ENCODE measurements at places on chromosomes 7 and 10. TPM values are rescaled to one million over a fixed set of nuclear protein-coding genes. Genes with fewer than 3 reads are reported as not detected.

DNA sequence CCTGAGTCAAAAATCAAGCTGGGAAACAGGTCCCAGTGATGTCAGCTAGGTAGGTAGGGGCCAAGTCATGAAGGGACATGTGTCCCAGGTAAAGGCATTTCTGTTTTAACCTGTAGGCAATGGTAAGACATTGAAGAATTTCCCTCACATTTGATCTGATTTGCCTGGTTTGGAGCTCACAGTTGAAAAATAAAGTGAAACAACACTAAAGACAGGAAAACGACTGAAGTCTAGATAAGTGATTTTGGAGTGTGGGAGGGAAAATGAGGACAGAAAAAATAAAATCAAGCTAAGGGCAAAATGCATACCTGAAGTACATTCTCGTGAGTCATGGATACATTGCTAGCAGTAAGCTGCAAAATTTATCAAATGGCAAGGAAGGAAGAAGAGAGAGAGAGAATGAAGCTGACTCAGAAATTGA lies 169.9 kb downstream of the SKIDA1 start:
- no peak for DNase-seq

DNA sequence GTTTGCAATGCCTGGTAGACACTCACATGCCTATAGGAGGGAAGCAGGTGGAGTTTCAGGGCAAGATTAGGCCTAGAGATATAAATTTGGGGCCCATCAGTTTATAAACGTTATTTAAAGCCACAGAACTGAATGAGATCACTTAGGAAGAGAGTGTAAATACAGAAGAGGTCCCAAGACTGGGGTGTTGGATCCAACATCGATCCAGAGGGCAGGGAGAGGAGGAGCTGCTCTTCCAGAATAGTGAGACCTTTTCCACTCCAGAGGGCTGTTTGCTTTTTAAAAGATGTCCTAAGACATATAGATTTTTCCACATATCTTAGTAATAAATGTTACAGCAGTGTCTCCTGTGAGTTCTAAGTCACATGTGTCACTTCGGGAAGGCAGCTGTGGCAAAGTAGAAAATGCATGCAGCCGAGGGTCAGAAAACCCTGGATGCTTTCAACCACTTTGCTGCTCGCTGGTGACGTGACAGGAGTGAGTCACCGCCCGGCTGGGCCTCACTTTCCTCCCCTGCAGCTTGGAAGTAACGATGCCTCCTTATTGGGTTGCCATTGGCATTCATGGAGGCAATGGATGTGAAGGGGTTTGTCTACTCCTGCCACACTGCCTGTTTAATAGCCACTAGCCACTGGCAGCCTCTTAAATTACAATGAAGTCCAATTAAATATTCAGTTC lies 95.4 kb downstream of the TRIL start:
- DNase-seq = no peak

DNA sequence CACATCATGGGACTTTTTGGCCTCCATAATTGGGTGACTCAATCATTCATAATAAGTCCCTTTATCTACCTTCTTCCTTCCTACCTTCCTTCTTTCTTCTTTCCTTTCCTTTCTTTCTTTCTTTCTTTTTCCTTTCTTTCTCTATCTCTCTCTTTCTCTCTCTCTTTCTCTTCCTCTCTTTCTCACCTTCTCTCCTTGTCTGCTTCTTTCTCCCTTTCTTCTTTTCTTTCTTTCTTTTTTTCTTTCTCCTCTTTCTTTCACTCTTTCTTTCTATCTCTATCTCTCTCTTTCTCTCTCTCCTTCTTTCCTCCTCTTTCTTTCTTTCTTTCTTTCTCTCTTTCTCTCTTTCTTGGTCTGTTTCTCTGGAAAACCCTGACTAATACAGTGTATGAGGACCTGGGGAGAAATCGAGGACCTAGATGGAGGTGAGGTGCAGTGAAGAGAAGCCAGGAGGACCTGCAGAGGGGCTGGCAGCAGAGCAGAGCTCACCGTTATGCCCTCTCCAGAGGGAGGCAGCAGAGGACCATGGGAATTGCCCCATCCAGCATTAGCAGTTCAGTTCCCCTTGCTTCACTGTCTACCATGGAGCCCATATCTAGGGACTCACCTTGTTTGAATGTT lies 52.7 kb upstream of the BTRC start:
- peak; percentile 54 for DNase-seq

DNA sequence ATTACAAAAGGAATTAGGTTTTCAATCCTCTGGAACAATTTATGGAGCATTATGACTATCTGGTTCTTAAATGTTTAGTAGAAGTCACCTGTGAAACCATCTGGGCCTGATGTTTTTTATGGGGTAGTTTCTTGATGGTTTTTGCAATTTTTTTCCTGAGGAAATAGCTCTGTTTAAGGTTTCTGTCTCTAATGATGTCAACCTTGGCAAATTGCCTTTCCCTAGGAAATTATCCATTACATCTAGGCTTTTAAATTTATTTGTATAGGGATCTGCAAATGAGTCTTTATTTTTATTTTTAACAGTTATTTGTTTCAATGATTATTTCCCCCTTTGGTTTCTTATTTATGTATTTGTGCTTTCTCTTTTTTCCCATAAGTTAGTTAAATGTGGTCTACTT lies 222.8 kb downstream of the GALNT17 start:
- no peak for DNase-seq

DNA sequence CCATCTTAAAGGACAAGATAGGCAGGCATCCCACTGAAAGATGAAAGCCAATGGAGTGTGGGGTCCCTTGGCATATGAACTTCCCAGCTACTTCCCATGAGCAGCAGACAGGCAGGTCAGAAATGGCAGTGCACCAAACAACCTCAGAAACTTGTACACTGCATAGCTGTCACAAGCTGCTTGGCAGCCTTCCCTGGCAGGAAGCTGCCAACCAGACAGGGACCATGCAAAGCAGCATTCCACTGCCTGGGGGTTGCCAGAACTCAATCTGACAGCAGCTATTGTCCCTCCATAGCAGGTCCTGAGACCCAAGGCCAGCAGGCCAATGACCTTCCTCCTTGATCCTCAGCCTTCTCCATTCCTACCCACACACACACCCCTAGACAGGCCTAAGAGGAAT lies 139.5 kb downstream of the PLCE1 start:
- no peak for DNase-seq

DNA sequence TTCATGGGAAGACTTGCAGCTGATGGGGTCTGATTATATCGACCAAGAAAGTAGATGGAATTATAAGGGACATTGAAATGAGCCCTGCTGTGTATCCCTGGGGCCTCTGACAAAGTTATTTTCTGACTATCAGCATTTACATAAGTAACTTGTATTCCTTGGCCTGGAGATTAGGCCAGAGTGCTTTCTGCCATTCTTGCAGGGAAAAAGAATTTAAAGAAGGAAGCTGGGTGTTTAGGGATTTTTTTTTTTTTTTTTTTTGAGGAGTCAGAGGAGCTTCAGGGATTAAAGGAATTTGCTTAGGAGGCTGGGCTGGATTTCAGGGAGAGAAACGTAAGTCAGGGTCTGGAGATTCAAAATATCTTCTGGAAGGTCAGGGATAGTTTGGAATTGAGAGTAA lies 4.6 kb downstream of the SPAM1 start:
- no peak for DNase-seq

DNA sequence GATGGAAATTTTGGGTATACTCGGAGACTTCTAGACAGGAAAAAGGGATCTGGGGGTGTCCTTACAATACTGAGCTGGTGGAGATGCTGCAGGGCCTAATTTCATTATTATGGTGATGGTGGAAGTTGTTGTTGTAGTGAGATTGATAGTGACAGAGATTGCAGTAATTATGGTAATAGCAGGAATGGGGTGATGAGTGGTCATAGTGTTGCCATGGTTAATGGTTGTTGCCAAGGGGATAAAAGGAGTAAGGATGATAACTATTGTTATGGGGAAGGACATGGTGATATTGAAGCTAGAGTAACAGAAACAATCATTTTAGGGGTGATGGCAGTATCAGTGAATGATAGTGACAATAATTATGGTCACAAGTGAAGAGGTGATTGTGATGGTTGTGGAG lies 27.1 kb upstream of the LBX1 start:
- DNase-seq = no peak

DNA sequence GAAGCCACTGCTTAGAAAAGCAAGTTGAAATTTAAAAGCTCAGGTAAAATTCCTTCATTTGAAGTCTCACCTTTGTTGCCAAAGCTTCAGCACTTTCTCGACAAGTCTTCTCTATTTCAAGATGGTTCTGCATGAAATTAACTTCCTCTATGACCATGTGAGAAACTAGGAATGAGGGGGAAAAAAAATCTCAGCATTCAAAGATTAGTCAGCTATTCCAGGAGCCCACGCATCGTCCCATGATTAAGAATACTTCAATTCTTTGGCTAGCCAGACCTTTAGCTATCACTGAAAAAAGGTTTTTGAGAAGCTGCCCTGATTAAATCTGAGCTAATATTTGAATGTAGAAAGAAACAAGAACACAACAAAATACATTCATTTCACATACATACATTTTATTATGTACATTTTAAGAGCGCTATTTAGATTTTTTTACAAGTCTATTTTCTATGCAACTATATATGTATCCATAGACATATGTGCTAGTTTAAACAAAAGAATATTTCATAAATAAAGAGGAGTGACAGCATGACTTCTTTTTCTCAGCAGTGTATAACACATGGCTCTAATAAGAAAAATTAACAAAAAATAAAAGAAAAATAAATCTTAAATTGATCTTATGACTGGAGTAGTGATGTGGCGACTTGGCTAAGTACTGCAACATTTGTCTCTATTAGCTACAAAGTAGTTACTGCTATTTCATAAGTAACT lies 44.8 kb downstream of the SHTN1 start:
- DNase-seq = no peak

DNA sequence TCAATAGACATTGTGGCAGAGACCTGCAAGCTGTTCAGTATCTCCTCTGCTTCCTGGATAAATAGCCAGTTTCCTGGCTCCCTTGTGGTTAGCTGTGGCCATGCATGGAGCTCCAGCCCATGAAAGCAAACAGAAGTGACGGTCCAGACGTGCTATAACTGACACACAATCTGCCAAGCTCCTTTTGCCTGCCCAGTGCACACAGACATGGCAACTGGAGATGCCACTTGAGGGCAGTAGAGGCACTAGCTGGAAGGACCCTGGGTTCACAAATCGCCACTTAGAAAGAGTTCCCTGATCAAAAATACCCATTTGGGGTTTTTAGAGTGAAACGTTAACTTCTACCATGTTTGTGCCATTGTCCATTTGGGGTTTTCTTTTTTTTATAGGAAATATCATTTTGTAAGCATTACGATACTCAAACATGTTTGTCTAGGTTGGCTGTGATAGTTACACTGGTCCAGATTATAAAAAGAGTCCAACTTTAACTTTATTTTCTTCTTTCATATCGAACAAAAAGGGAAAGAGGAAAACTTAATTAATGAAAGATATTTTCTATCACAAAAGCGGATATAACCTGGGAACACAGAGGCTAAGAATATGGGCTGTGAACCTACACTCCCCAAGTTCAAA lies 31.3 kb downstream of the KIN start:
- peak; percentile 19 for DNase-seq

DNA sequence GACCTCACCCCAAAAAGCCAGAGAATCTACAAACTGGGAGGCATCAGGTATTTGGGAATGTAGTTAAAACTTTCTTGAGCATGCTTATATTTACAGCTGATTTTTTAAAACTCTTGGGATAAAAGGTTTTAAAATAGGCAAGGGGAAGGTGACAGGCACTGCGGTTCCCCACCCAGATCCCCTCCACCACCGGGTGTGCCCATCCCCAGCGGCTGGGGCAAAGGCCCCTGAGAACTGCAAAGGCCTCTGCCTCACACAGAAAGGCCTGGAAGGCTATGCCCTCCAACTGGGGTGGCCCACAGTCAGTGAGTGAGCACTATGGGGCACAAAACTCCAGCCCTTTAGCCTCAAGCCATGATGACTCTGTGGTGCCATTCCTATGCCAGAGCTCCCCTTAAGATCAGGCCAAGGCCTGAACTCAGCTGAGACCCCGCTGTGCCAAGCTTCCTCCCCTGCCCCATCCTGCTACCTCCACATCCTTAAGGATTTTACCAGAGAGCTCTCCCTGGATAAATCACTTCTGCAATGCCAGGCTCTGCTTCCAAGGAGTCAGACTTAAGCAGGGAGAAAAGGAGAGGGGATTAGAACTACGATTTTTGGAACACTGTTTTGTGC lies 299.1 kb downstream of the GRID1 start:
- DNase-seq = no peak

GRCh38 chr10:26441491-26442214 lies 3.5 kb downstream of the APBB1IP start:
- peak; percentile 21 for DNase-seq

GRCh38 chr10:96124230-96125141 lies 5.6 kb upstream of the ZNF518A start:
- DNase-seq = no peak

GRCh38 chr10:112802411-112803022 lies 147.5 kb upstream of the TCF7L2 start:
- DNase-seq = no peak

DNA sequence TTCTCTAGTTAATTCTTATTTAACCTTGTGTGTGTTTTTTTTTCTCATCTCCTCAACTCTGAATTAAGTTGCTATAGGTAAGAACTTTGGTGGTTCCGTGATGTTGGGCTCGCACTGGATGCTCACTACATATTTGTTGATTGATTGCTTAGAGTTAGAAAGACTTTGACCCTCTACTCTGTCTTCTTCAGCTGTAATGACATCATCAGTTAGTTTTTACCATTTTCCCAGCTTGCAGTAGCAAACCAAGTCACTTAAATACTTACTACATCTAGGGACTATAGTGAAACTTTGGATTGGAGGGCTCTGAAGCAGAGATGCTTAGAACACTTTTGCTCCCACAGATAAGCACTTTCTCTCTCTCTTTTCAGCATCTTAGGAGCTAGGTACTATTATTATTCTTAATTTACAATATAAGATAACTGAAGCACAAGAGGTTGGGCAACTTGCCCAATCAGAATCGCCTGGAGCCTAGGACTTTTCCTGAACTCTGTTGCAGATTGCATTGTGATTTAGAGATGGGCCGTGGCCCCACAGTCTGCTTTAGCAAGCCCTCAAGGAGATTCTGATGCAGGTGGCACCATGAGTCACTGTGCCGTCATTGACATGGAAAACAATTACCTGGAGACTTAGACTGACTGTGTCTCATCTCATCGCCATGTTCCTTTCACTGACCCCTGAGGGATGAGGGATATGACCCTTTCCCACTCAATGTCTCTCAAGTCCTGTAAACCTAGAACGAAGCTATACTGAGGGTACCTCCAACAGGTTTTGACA lies 471.9 kb upstream of the PODXL start:
- no peak for DNase-seq

- no peak for DNase-seq
These were observed at the start of gene TBATA for GRCh38 chr10:70785190-70785589. Gene TBATA, minus strand, starts transcription at chr10:70785377. Its CDS starts 1,998 bp downstream, at chr10:70783379.

Gene GARIN1A
- 2.6 TPM for total RNA-seq

Gene MAGI2
- total RNA-seq = 0.31 TPM

Gene BEND7
- 0.99 TPM for total RNA-seq

Gene MOGAT3
- total RNA-seq = not detected

Gene TAS2R3
- total RNA-seq = 1.8 TPM

Gene AGR2
- total RNA-seq = not detected

Gene KIF20B
- 58.4 TPM for total RNA-seq

Gene PON1
- not detected for total RNA-seq

All from activated T-cell treated with anti-CD3 and anti-CD28 coated beads, Interleukin-2, amount 50 U/mL, for 72 hours (primary cell).